ENCODE measurements at places on chromosomes 2 and 18.

DNA sequence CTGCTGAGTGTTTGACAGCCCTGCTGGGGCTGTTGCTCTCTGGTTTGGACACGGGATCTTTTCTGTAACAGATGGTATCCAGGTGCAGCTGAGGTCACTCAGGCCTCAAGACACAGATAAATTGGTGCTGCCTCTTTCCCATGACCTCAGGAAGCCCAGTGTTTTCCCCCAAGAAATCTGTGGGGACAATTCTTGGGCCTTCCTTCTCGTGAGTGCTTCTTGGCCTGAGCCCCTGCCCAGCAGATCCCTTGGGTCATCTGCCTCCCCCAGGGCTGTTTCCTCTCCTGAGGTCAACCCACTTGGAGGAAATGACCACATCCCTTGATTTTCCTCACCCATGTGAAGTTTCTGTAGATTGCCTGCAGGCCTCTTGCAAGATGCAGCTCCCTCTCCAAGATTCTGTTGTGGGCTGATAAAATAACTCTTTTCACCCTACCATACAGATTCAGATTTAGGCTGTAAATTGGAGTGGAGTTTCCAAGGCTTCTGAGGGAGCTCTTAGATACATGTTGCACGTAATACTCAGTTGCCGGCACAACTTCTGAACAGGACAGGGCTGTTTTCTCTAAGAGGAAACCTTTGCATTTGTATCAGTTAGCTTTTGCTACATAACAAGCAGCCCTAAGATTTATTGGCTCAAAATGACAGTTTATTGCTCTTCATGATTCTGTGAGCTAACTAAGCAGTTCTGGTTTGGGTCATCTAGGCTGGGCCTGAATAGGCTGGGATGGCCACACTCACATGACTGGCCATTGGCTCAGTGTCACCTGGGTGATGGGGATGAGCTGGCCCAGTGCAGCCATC is 13.1 kb downstream of the ZAP70 start:
- no peak for DNase-seq

DNA sequence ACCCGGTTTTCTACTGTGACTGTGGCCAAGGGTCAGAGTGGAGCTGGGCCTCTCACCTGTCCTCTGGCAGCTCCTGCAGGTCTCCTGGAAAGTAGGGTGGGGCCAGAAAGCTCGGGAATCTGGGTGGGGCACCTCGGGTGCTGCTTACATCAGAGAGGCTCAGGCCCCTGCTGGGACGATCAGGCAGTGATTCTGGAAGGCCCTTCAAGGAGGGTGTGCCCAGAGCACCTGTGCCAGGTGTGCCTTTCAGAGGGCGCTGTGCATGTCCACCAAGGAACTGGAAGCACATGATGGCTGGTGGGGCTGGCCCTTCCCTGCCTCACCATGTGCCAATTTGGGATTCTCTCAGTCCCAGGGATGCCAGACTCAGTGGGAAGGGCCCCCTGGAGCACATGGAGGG is 44.0 kb downstream of the ATP6V1C2 start:
- no peak for DNase-seq

GRCh38 chr2:120013597-120014223 is 833 bp downstream of the EPB41L5 start:
- no peak for DNase-seq

GRCh38 chr2:103817746-103818145 is 1036.2 kb upstream of the POU3F3 start:
- no peak for DNase-seq

- no peak for DNase-seq
Measured at GRCh38 chr2:59900728-59901452, 652.6 kb downstream of the BCL11A start.

DNA sequence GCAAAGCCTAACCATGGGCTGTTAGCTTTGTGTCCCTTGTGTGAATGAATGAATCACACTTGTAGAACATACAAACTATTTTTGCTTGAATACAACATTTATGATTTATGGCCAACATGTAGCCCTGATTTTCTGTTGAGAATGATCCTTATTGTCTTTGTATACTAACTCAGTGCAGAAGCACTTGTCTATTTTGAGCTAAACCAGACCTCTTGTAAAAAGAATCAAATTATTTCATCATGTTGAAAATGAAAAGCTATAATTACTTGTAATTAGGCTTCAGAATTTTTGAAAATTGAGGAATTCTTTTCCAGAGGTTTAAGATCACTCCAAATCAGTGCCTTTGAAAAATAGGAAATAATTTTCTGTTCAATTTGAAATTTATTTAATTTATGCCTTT is 85.9 kb downstream of the ZNF407 start:
- no peak for DNase-seq

- DNase-seq, result no peak
Measured at GRCh38 chr2:219350710-219351221, 18.2 kb upstream of the RESP18 start.

- DNase-seq, result no peak
Measured at GRCh38 chr18:45727068-45727467, 3.1 kb downstream of the SLC14A1 start.

DNA sequence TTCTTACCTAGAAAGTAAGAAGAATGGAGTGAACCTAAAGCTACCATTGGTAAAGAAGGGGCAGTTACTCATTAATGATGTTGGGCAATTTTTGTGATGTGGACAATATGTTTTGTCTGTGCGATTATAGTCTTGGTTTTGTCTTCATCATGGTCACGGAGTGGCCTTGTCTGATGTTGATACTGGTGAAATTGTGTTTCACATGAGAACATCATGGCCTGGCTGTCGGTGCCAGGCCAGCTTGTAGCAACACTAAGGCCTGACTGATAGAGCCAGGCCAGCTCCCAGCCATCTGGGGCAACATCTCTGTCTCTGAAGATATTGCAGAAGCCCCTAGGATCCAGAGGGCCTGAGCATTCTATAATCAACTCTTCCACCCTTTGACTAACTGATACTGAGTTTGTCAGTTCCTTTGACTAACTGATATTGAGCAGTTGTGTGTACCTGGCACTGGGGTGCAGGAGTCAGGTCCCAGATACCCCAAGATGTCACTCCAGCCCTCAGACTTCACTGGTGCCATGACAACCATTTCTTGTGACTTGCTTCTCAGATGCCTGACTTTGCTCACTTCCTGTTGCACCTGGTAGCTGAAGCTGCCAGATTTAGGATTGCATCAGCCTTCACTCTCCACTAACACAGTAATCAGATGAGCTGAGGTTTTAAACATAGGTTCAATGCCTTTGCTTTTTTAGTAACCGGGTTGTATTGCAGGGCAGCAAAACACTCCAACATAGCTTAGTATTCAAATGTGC is 62.5 kb downstream of the RPIA start:
- DNase-seq, result peak; percentile 72

- DNase-seq, result no peak
Measured at GRCh38 chr2:144780983-144781382, 261.1 kb upstream of the ZEB2 start.

DNA sequence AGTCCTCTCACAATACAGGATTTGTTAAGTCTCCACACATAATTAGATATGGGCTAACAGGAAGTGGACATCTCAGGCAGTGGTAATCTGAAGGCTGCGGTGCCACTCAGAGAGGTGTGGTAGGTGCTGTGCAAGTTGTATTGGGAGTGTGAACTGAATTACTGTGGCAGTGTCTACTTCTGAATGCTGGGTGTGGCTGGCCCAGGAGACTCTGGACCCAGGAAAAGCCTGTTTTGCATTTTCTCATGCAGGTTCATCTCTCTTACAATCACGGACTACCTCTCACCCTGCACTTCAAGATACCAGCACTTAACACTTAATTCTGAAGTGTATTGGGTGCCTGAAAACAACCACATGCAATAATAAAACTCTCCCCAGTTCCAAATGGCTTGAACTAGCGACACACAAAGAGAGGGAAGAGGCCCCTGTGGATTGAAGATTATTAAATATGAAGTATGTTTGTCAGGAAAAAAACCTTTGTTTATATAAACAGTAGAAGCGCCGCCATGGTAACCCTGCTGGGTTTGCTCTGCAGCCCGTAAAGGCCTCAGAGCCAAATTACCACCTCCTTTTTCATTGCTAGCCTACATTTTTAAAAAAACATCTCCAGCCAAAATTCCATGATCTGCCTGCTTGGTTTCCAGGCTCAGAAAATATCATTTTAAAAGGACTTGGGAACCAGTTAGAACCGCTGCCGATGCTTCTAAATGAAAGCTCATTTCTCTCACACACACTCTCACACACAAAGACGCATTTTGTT is 77.5 kb downstream of the GFPT1 start:
- DNase-seq, result no peak

- no peak for DNase-seq
Measured at GRCh38 chr18:36758623-36759022, 70.2 kb downstream of the TPGS2 start.

GRCh38 chr2:219612577-219613286 is 14.7 kb upstream of the SLC4A3 start:
- peak; percentile 47 for DNase-seq

GRCh38 chr2:10688921-10689807 is 611 bp downstream of the NOL10 start:
- DNase-seq, result no peak

Data from CD4-positive, alpha-beta T cell treated with Interleukin-15 for 1 hour (primary cell).